Stimulated activated CD4-positive, alpha-beta T cell treated with anti-CD3 and anti-CD28 coated beads, Interleukin-4, amount 100 ng/mL, for 48 hours (primary cell): ENCODE measurements at places on chromosomes 16 and 17.
A peak's percentile ranks its signal among the peaks of the same experiment; 100 is the strongest.

DNA sequence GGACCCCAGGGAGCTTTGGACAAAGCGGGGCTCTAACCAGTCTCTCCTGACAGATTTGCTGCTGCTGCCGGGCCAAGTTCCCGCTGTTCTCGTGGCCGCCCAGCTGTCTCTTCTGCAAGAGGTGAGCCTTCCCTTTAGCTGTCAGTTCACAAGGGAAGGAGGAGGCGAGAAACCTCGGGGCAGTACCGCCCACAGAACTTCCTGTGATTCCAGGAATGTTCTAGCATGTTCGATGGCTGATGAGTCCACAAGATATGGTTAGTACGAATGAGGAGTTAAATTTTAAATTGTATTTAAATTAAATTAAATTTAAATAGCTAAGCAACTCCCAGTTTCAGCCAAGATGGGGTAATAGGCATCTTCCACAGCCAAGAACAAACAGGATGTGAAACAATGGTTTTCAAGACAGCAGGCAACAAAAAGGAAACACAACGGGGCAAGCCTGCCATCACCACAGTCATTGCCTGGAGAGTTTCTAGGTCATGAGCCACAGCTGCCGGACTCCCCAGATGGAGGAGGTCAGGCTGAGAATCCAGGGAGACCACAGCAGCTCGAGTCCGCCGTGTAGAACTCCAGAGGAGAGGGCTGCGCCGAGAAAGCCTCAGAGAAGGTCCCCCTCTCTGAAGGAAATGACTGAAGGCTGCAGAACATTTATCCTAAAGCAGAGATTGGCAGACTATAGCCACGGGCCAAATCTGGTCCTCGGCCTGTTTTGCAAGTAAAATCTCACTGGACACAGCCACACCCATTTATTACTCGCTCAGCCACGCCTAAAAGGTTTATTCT is 9.5 kb upstream of the TCF25 start:
- DNase-seq = no peak

DNA sequence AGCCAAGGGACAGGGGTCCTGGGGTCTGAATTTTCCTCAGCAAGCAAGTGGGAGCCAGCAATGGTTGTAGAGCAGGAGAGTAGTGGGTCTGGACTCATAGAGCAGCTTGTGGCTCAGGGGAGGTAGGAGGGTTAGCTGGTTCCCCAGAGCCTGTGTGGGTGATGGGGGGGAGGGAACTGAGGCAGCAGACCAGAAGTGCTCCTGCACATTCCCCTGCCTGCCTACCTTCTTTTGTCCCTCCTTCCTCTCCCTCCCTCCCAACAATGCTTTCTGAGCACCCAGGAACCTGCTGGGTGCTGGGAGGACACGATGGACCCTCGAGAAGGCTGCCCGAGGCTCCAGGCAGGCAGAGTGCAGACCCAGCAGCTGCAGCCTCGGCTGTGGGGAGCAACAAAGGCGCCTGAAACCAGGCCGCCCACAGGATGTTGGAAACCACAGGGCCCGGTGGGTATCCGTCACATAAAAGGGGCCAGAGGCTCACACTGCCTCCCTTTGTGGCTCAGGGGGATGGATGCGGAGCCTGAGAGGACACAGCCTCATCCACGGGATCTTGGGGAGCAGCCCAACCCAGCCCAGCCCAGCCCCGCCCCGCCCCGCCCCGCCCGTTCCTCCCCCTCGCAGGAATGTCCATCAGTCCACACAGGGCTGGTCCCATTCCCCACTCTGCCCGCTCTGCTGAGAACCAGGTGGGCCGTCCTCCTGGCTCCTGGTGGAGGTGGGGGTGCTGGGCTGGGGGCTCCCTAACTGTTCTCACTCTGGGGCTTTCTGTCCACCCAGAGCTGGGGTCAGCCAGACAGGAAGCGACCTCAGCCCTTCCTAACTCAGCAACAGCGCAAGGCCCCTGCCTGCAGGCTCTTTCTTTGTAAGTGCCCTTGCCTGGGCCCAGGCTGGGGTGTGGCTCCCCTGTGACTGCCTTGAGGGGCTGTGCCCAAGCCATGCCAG is 1.7 kb upstream of the NLRC3 start:
- peak; percentile 40 for DNase-seq

DNA sequence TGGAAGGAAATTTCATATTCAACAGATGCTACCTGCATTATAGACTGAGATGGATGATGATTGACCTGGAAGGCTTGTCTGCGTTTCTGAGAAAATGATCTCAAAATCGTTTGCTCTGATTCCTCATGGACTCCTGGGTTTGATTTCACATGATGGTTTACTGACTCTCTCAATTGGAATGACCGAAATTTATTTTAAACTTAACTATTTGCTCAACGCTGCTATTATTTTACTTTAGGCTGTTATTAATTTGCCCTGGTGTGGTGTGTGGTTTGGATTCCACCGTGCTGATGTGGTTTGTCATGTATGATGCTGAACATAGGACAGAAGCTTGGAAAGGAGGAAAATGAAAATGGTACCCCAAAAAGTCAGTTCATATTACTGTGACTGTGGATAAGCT is 37.3 kb upstream of the ELAC2 start:
- DNase-seq = no peak

GRCh38 chr16:4477966-4478365 is 1.8 kb downstream of the HMOX2 start:
- no peak for DNase-seq

DNA sequence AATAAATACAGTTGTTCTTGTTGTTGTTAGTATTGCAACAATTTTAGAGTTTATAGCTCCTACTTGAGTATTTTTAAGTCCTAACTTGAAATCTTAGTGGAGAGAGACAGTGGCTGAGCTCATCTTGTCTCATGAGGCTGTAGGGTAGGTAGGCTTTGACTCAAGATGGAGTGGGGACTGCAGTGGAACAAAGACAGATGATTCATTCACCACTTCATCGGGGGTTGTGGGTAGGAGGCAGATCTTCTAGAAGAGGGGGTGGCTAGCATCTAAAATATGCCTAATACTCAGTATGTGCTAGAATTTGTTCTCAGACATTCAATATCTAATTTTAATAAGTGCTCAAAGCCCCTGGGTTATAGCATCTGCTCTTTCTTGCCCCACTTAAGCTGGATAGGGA is 13.1 kb upstream of the MMD start:
- DNase-seq = no peak

GRCh38 chr16:50266337-50267091 is at the start of gene ADCY7:
Gene ADCY7 (plus strand): TSS chr16:50266551. CDS start chr16:50288180, 21,629 bp downstream.
- DNase-seq = peak; percentile 73

DNA sequence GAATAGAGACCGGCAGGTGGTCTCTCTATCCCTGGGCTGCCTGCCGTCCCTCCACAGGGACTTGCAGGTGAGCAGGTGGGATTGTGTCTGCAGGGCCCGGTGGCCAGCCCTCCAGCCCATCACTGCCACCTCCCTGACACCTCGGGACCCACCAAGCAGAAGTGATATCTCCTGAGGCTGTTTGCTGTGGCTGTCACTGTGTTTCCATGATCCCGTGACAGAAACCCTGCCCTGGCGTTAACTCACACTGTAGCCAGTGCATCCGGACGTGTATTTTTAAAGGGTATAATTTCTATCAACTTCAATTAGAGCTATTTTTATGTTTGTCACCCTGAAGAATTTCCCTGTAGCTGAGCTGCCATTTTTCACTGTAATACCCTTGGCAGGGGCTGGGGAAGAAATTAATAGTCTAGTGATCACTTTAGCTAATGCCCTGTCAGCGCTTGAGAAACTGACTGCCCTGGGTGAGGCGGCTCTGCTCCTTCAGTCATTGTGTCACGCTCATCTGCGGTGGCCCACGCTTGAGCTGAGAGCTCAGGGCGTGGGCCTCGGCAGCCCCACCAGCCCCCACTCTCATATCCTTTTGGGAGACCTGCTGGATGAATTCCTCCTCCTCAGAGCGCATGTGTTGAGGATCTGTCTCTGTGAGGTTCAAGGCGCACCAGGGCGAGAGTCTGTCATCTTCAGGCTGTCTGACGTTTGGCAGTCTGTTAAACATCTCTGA is 229.9 kb upstream of the CIBAR2 start:
- no peak for DNase-seq

DNA sequence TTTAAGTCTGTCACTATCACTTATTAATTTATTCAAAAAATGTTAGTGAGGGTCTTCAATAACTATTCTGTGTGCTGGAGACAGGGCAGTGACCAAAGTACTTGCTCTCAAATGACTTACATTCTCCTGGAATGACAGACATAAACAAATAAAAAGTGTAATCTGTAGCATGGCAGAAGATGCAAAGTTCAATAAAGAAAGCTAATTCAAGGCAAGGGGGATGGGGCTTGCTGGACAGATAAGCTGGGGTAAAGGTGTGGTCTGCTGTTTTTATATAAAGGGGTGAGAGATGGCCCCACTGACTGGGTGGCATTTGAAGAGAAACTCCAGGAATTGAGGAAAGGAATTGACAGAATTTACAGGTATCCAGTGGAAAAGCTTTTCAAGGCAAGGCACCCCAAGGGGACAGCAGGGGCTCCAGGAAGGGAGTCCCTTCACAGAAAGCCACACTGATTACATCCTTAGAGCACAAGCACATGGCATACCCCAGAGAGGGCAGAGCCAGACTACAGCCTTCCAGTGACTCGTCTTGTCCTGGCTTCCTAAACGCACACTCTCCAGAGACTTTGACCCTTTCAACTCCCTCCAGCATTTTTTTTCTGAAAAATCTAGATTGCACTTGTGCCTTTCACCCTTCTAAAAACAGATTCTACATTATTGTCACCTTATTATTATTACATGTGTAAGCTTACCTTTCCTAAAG is 123.7 kb upstream of the HS3ST3A1 start:
- no peak for DNase-seq

GRCh38 chr16:85707528-85708095 is 18.9 kb upstream of the GINS2 start:
- no peak for DNase-seq
